ENCODE measurements at places on chromosomes 16 and 17.
A peak's percentile ranks its signal among the peaks of the same experiment; 100 is the strongest.

DNA sequence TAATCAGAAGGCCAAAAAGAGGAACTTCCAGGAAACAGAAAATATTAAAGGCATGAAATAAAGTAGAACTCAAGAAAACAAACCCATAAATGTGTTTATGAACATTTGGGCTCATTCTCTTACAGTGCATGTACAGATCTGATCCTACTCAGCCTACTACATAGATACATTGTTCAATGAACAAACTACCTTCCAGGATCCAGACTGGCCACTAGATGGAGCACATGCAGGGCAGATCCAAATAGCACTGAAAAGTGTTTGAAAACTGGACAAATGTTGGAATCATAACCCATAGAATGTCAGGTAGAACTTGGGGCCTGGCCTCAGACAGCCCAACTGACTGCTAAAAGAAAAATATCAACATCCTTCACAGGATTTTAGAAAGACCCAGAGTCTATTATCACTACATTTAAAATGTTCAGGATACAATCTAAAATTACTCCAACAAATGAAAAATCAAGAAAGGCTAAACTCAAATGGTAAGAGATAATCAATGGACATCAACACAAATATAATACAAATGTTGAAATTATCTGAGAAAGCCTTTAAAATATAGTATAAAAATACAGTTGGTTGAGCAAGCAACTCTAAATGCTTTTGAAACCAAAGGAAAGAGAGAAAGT is 122.4 kb upstream of the NUDT7 start:
- peaks cover 14% of the 10 kb centered on the region for H3K4me1 ChIP-seq
- DNase-seq, result peak; percentile 62
- no peak overlapping the region for H3K4me3 ChIP-seq
- H3K27me3 ChIP-seq, result peaks cover 25% of the 10 kb centered on the region
- H3K27ac ChIP-seq, result no peak overlapping the region
- no peaks in the 10 kb centered on the region for H3K36me3 ChIP-seq

GRCh38 chr16:4388271-4389021 is 16.8 kb downstream of the VASN start:
- H3K4me1 ChIP-seq, result peaks cover 68% of the 10 kb centered on the region
- DNase-seq, result peak; percentile 57
- no peaks in the 10 kb centered on the region for H3K27me3 ChIP-seq
- no peaks in the 10 kb centered on the region for H3K36me3 ChIP-seq
- no peak overlapping the region for H3K27ac ChIP-seq
- H3K4me3 ChIP-seq, result no peak overlapping the region

GRCh38 chr17:14768923-14769322 is 468.0 kb downstream of the HS3ST3B1 start:
- H3K4me1 ChIP-seq, result no peaks in the 10 kb centered on the region
- no peak overlapping the region for H3K4me3 ChIP-seq
- H3K27ac ChIP-seq, result no peak overlapping the region

- DNase-seq, result peak; percentile 30
- 0 out of 2 replicates have a peak, but pooled peaks cover 5% of the 10 kb centered on the region for H3K4me1 ChIP-seq
- no peaks in the 10 kb centered on the region for H3K27me3 ChIP-seq
- H3K4me3 ChIP-seq, result no peak overlapping the region
These were observed 7.8 kb upstream of the MYH8 start for GRCh38 chr17:10429421-10430045.

DNA sequence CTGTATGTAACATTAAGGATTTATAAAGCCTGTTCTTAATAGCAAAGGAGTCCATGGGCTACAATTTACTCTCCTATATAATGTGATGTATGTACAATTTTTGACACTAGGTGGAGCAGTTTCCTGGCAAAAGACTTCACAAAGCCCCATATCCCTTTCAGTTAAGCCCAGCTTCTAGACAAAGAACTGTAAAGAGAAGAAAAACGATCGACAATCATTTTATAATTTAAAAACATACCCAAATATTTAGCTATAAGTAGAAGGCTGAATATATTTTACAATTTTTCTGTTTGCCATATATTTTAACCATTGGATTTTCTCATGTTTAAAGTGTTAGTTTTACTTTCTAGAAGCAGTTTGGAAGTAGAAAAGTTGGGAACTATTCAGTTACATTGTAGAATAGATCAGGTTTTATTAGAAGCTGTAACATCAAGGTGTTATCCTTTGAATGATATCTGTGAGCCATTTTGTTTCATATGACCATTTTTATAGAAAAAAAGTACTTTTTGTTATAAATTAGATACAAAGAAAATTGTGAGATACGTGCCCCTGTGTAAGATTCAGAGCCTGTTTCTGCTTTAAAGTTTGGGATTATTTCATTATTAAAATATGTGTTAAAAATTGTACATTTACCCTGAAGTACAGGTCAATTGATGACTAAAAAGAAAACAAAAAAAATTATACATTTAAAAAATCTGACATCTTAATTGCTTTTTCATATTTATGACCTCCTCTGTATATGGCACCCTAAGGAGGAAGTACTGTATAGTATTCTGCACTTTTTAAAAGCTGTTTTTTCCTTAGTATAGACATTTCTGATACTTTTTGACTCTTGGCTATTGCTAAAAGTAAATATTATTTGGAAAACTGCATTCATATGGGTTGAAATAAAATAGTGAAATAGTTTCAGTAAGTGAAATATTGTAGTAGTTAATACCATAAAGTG is 46.3 kb downstream of the VMP1 start:
- H3K27me3 ChIP-seq, result no peaks in the 10 kb centered on the region
- H3K27ac ChIP-seq, result peak overlapping the region; percentile 89
- H3K36me3 ChIP-seq, result no peaks in the 10 kb centered on the region
- H3K4me3 ChIP-seq, result peak overlapping the region; percentile 65
- peak; percentile 86 for DNase-seq

DNA sequence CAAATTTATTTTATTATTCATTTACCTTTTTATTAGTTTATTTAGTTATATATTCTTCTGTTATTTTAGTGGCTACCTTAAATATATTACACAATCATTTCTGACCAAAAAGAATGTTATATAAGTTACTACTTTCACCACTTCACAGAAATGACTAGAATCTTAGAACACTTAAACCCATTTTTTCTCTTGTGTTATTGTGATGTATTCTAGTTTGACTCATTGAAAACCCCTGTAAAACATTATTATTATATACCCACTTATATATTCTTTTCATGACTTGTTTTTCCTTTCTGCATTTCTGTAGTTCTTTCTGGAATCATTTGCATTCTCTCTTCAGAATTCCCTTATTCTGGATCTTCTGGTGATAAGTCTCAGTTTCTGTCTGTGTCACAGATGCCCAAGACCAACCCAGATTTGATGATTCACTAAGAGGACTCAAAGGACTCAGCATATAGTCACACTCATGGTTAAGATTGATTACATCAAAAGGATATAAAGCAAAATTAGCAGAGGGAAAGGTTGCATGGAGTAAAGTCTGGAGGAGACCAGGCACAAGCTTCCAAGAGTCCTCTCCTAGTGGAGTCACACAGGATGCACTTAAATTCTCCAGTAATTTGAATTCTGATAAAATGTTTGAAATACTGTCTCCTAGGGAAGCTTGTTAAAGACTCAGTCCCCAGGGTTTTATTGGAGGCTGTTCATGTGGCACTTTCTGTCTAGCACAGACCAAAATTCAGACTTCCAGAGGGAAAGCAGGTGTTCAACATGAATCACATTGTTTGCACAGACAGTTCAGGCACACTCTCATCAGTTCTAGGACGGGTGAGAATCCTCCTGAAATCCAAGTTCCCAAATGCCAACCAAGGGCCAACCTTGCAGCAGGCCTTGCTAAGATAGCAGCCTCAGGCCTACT is 7.7 kb downstream of the GINS3 start:
- H3K27me3 ChIP-seq, result no peaks in the 10 kb centered on the region
- peak; percentile 55 for DNase-seq
- H3K36me3 ChIP-seq, result no peaks in the 10 kb centered on the region
- H3K4me1 ChIP-seq, result 0 out of 2 replicates have a peak, but pooled peaks cover 3% of the 10 kb centered on the region
- H3K4me3 ChIP-seq, result no peak overlapping the region

DNA sequence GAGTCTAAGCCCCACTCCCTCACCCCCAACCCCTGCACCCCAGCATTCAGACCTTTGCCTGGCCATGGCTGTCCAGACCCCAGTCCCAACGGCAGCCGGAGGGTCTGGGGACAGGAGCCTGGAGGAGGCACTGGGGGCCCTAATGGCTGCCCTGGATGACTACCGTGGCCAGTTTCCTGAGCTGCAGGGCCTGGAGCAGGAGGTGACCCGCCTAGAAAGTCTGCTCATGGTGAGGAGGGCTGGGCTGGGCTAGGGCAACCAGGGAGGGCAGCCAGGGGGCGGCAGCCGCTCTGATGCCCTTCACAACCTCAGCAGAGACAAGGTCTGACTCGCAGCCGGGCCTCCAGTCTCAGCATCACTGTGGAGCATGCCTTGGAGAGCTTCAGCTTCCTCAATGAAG is 14.4 kb downstream of the RIPOR1 start:
- H3K27me3 ChIP-seq, result no peaks in the 10 kb centered on the region
- no peak for DNase-seq
- peaks cover 25% of the 10 kb centered on the region for H3K36me3 ChIP-seq

DNA sequence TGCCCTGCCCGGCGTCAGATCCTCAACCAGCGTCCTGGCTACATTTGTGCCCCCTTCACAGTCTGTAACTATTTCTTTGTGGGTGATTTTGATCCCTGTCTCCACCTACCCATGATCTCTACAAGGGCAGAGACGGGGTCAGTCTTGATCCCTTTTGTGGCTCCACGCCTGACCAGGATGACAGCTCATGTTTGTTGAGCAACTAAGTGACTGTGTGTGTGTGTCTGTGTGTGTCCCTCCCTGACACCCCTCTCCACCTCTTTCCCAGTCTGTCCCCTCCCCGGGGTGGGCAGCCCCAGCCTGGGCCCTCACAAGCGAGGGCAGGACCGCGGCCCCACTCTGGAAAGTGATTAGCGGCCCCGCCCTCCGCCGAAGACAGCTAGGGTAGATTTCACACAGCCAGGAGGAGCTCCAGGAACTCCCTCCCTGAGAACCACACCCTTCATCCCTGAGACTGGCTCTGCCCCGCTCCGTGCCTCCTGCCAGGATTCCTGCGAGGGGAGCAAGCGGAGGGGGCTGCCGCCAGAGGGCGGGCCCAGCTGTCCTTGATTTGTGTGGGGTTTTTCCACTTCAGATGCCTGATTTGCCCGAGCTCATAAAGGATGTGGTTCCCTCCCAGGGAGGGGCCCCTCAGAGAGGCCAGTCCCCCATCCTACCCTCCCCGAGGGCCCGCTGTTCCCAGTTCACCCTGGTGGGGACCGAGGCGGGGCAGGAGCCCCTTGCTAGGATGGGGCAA is 5.3 kb upstream of the HS3ST6 start:
- peak; percentile 70 for DNase-seq
- no peak overlapping the region for H3K4me3 ChIP-seq
- peaks cover 46% of the 10 kb centered on the region for H3K27me3 ChIP-seq
- H3K27ac ChIP-seq, result no peak overlapping the region

DNA sequence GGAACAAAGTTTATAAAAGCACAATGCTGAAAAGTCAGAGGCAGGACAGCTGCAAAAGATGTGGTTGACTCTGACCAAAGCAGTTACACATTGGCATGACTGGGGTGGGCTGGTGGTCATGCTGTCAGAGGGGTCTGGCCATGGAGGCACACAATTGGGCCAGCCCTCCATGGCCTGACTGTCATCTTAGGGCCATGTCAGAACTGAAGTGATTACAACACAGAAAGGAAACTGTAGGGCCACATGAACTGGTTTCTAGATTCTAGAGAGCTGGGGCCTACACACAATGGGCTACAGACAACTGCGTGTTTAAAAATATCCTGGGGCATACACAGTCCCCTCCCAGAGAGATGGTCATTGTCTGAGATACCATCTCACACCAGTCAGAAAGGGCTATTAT is 380.6 kb downstream of the GRIN2A start:
- H3K4me1 ChIP-seq, result no peaks in the 10 kb centered on the region
- DNase-seq, result no peak
- no peaks in the 10 kb centered on the region for H3K36me3 ChIP-seq
- no peak overlapping the region for H3K4me3 ChIP-seq
- H3K27me3 ChIP-seq, result no peaks in the 10 kb centered on the region
- H3K27ac ChIP-seq, result no peak overlapping the region

GRCh38 chr16:81447383-81448101 is 2.9 kb downstream of the CMIP start:
- peak overlapping the region; percentile 92 for H3K4me3 ChIP-seq
- H3K27me3 ChIP-seq, result no peaks in the 10 kb centered on the region
- H3K27ac ChIP-seq, result no peak overlapping the region
- H3K4me1 ChIP-seq, result 0 out of 2 replicates have a peak, but pooled peaks cover 6% of the 10 kb centered on the region
- no peak for DNase-seq

- no peaks in the 10 kb centered on the region for H3K27me3 ChIP-seq
- no peak overlapping the region for H3K27ac ChIP-seq
- H3K4me3 ChIP-seq, result no peak overlapping the region
These were observed 67.4 kb upstream of the CPHXL start for GRCh38 chr16:75793641-75794040.

DNA sequence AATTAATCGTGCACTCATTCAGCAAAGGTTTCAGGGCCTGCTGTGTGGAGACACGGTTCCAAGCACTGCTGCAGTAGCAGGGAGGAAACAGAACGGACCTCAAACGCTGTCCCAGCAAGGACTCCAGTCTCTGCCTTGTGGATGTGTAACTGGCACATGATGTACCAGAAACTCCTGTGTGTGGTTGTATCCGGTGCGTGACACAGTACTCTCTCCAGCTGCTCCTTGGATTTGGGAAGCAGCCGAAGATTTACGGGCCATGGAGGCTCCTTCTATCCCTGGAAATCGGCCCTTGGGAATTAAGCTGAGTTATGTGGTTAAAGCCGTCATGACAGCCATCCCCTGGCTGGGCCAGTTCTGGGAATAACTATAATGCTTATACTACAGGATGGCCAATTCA is 8.5 kb upstream of the ANKRD11 start:
- no peak overlapping the region for H3K4me3 ChIP-seq
- no peaks in the 10 kb centered on the region for H3K36me3 ChIP-seq
- H3K27ac ChIP-seq, result no peak overlapping the region

- no peaks in the 10 kb centered on the region for H3K27me3 ChIP-seq
- DNase-seq, result no peak
- peak overlapping the region; percentile 51 for H3K27ac ChIP-seq
- H3K4me1 ChIP-seq, result peaks cover 57% of the 10 kb centered on the region
- H3K36me3 ChIP-seq, result no peaks in the 10 kb centered on the region
These were observed 31.0 kb downstream of the CDH13 start for GRCh38 chr16:82657786-82658185.

GRCh38 chr16:75262104-75262799 is 10.8 kb upstream of the BCAR1 start:
- no peaks in the 10 kb centered on the region for H3K27me3 ChIP-seq
- no peak for DNase-seq
- peaks cover 29% of the 10 kb centered on the region for H3K4me1 ChIP-seq
- peak overlapping the region; percentile 76 for H3K4me3 ChIP-seq
- no peaks in the 10 kb centered on the region for H3K36me3 ChIP-seq

All from GM23248 (cell line).